Right renal pelvis (tissue), 4 donors: ENCODE measurements at places on chromosomes 2 and 18. TPM values are rescaled to one million over a fixed set of nuclear protein-coding genes. Genes with fewer than 3 reads are reported as not detected.

DNA sequence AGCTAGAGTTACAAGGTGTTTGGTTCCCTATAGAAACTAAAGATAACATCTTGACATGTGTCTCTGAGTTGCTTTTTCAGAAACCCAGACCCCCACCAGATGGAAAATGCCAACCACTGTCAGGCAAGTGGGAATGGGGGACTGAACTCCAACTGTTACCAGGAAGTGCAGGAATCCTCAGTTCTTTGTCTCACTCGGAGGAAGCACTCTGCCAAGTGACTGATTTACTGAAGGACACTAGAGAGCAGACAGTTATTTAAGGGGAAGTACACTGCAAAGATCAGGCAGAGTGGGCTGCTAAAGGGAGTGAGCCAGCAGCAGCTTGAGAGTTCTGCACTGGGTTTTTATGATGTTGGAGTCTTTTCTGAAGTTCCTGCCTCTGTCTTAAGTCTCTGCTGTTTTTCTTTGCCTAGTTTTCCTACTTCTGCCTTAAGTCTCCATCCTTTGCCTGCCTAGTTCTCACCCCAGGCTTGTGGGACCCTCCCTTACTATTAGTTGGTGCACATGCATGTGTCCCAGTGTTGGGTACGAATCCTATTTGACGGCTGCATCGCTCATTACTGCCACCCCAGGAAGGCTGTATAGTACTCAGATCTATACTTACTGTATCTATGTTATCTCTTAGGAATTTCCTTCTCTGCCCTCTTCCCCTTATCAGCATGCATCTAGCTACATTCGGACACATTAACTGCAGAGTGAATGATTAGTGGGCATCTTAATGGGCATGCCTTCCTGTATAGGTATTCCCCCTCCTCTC lies 97.1 kb downstream of the TEX51 start:
- no peak for DNase-seq

DNA sequence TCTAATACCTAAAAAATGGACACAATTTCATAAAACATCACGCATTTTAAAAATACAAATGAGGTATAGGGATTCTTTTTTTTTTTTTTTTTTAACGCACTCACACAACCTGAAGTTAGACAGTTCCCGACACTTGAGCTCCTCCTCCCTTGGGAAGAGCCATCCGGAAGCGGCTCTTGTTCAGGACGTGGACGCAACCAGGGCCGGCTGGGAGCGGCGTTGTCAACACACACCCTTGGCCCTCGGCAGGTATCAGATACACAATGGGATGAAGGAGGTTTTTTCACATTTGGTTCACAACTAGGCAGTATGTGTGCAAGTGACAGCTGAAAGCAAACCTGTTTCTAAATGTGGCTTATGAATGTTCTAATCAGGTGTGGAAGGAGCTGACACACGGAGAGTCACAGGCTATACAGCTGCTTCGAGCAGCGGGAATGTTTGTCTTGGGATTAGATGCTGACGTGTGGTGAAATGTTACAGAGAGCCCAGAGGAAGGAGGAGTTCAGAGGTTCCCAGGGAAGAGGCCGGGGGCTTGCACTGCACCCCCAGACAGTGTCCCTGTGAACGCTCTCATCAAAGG lies 111.1 kb downstream of the PXDN start:
- no peak for DNase-seq

GRCh38 chr18:28559511-28559910 lies 382.6 kb upstream of the CDH2 start:
- DNase-seq, result no peak

DNA sequence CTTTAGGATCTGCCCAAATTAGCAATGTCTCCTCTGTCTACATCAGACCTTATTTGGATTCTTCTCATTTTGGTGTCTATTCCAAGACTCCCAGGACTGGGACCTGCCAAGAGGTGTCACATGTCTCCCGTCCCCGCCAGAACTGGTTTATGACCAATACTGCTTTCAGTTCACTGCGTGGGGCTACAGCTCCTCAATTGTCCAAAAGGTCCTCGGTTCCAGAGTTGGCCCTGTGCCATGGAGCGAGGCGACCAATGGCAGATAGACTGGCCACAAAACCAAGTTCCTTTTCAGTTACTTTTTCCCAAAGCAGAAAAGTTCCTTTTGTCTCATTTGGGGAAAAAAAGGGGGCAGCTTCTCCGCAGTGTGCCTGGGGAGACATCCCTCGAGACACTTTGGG lies 144.1 kb upstream of the ZNF236 start:
- no peak for DNase-seq

DNA sequence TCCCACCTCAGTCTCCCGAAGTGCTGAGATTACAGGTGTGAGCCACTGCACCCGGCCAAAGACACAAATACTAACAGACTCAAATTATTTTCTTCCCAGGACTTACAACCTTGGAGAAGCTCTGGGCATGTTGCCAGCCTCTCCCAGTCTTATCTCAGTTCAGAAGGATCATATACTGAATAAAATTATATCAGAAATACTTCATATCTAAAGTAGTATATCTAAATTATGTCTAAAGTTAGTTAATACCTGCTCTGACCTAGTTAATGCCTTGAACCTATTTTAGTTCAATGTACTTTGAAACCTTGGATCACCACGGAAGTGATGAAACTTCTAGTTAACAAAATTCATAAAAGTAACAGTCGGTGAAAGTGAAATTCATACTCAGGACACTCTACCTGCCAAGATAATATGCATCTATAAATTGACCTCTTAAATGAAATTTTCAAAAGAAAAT lies 34.4 kb upstream of the CYBRD1 start:
- no peak for DNase-seq

DNA sequence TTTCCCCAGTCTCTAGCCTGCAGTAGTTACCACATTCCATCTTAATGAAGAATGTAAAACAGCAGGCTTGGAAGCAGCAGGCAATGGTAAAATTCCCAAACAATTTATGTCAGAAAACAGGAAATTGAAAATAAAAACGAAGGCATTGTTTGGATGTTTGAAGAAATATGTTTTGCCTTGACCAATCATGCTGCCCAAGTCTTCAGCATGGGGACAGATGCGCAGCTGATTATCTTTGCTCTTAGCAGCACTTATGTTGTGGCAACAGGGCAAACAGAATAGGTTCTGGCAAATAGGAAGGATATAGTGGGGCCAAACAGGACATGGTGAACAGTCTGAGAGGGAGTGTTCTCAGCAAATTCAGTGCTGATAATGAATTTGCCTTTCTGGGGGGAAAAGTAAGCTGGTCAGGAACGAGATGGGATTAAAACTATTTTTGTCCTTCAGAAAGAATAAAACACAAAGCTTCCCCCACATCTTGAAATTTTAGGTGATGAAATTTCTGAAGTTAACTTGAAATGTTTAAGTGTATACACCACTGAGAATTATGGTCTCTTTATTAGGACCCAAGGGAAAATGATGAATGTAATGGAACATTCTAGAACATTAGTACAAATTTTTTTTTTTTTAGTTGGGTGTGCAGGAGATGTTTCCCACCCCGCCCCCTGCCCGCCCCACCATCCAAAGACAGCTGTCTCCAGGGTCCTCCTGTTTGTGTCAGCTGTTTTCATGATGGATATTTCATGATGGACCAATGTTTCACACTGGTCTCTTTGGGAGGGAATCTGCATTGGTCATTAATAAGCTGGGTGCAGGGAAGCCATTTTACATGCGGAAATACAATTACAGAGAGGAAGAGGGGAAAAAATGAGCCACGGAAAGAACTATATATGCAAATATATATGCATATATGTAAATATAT lies 239.5 kb upstream of the REV1 start:
- no peak for DNase-seq

GRCh38 chr2:25222477-25223121 lies 54.2 kb upstream of the POMC start:
- no peak for DNase-seq

GRCh38 chr18:56089612-56090258 lies 501.7 kb upstream of the TCF4 start:
- DNase-seq, result no peak

DNA sequence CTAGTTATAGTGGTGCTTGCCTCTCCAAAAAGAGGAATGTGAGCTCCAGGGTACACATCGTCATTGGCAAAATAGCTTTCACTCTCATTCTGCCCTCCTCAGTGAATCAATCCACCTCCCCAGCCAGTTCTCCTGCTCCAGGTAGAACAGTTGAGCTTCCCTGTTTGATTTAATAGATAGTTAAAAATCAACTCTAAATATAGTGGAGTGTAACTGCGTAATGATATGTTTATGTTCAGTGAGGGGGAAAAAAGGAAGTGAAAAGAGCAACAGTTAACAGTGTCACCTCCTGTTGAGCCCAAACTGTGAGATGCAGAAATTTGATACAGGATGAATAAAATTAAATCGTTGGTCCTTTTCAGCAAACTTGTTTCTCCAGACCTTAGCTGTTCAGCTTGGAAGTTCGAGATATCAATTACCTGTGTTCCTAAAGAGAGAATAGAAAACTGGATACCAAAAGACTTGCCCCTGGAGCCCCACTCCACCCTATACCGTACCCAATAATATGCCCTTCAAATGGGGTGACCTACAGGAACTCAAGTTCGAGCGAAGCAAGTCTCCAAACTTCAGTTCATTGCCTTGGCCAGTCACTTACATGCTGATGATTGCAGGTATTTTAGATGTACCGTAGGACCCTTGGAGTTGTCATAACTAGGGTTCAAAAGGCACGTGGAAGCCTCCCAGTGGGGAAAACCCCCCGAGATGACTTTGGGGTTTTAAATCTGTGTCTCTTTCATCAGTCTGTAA lies 708.4 kb downstream of the RNF144A start:
- no peak for DNase-seq

- no peak for DNase-seq
These were observed 259.3 kb upstream of the NT5C1B start for GRCh38 chr2:18848646-18849045.

- no peak for DNase-seq
These were observed 9.6 kb downstream of the CALCRL start for GRCh38 chr2:187438455-187438854.

DNA sequence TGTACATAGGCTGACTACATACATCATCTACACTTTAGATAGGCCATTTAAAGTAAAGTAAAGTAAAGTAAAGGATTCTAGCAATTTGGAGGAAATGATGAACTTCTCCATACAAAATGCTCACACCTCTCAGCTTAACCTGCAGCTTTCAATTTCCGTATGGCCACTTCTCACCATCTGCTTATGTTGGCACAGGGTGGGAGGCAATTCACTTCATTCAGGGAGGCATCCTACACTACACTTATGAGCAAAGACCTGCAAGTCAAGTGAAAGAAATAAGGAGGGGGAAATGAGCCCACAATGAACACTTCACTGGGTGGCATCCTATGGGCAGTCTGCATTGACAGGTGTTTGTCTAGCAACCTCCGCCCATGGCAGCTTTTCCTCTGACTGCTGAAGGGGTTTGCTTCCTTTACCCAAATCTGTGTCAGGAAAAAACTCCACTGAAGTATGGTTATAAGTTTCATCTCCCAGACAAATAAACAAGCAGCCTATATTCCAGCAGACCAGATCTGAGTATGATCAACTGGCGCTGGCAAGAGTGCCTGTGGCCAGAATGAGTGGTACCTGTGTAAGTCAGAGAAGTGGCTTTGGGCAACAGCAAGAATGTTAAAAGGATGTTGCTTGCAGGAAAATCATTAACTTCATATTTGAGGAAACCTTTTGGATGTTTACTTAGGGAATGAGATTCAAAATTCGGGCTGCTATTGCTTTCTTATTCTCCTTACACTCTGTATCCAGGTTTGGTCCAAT lies 449.1 kb downstream of the TGIF1 start:
- DNase-seq, result no peak

DNA sequence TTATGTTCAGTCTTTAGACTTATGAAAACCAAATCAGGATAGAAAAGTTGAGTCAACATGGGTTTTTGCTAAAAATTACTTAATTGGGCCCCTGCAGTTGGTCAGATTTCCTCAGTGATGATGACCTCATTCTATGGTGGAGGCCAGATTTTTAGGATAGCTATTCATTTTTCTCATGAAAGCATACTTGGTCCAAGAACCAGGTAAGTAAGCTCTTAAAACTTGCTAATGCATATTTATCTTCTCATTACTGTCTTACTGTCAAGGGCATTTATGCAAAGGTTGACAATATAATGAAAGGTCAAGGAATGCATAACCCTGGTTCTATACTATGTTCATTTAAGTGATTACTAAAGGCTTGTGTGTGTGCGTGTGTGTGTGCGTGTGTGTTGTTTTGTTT lies 650.6 kb downstream of the SATB2 start:
- DNase-seq, result no peak

- DNase-seq, result no peak
These were observed 173.6 kb downstream of the GALR1 start for GRCh38 chr18:77422974-77423867.

DNA sequence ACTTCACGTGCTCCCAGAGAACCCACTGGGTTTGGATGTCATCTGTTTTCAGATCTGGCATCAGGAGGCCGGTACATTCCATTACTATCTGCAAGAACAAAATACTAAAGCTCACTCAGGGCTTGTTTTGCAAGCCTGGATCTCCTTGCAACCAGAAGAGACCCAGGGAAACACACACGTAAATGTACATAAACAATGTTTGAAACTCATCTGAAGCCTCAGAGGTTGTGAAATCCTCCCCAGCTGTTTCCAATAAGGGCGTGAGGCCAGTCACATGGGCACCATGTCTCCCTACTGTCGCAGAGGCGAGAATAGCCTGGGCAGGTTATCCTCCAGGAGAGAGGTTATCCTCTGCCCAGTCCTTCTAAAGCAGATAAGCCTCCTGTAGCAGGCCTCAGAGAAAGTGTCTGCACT lies 186.9 kb downstream of the GFPT1 start:
- no peak for DNase-seq

- no peak for DNase-seq
These were observed 27.3 kb upstream of the TMX3 start for GRCh38 chr18:68742206-68742605.

- DNase-seq, result no peak
These were observed 550.3 kb upstream of the LRRTM1 start for GRCh38 chr2:80854831-80855230.

TNS1 gene
- 60.4 TPM for polyA plus RNA-seq

EFHD1 gene
- 61.8 TPM for polyA plus RNA-seq

CNGA3 gene
- not detected for polyA plus RNA-seq

ABCA12 gene
- 0.24 TPM for polyA plus RNA-seq

RNF152 gene
- 7.9 TPM for polyA plus RNA-seq

ALLC gene
- not detected for polyA plus RNA-seq

CNDP1 gene
- polyA plus RNA-seq, result 1.1 TPM

MOGAT1 gene
- not detected for polyA plus RNA-seq

ADRA2B gene
- polyA plus RNA-seq, result 5.3 TPM

DNAH6 gene
- polyA plus RNA-seq, result 1.7 TPM

KCNIP3 gene
- 16.8 TPM for polyA plus RNA-seq

CRYBA2 gene
- not detected for polyA plus RNA-seq

ABCB11 gene
- polyA plus RNA-seq, result not detected
